ENCODE measurements at places on chromosomes 7 and 10.

- DNase-seq: no peak
Observed at GRCh38 chr7:81231301-81231838, 312.5 kb upstream of the SEMA3C start.

DNA sequence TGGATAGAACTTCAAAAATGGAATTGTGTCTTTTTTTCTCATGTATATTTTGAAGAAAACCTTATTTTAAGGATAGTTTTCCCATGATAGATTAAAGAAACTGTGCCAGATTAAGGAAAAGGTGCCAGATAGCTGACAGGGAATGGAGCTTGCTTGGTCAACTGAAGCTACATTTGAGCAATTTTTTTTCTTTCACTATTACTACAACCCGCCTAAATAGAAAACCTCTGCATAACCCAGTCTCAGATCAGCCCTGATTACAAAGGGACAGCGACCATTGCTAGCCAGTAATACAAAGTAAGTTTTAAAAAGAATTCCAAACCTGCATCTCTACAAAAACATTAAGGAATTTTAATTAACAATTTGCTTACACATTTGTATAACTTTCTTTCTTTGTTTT, 1123.4 kb upstream of the LRRTM3 start:
- DNase-seq: no peak

DNA sequence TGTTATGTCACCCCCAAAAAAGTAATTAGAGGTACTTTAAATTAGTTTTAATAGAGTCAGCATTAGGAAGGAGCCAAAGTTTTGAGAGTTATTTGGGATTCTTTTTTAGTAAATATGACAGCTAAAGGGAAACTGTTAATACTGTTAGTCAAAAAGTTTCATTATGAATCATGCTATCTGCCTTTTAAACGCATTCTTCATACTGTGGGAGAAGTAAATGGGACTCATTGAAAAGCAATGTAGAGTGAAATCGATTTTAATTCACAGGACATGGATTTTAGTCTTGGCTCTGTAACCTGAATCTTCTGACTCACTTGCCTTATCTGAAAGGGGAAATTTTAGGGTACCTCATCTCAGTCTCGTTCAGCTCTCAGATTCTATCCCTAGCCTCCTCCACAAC, 105.1 kb downstream of the AASS start:
- DNase-seq: no peak

DNA sequence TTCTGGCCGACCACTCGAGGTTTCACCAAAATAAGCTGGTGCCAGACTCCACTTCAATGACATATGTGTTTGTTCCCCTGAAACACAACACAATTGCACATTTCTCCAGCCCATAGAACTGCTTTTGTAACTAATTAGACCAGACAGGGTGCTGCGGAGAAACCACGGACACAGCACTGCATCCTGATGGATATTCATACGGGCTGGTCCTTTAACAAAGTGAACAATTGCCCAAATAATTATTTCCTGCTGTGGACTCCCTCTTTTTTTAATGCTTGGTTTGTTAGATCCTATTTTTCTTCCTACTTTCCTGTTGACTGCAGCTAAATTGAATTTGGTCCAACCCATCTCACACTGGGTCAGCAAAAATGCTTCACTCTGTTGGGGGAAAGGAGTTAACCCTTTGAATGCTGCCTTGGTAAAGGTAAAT, 198.6 kb upstream of the BMPER start:
- DNase-seq: no peak

DNA sequence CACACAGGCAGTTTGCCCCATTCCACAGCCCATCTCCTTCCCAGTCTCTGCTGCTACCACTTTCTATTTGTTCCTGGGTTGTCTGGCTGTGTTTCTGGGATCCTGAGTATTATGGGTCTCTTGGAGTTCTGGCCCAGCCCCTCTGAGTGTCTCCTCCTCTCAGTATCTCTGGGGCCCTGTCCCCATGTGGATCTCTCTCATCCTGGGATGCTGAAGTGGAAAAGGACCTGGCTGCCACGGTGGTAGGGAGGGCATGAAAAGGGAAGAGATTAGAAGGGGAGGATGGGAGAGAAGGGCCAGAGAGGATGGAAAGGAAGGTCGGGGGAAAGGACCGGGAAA, 54.5 kb upstream of the LBX1 start:
- no peak for DNase-seq

GRCh38 chr7:2014391-2015241, 218.1 kb downstream of the MAD1L1 start:
- no peak for DNase-seq

DNA sequence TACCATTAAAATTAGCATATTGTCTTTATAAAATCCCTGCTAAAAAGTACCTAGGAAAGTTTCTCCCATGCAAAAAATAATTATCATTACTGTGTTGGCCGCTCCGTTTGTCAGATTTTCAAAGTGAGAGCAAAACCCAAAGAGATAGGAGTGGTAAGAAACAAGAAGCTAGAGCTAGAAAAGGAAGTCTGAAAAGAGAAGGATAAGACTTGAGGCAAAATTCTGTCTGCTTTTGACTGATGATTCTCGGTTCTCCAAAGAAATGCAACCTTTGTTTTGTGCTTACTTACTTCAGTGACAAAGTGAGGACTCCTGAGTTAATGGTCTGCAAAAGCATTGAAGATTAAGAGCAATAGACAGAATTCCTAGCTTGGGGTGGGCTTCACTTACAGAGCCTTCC, 33.3 kb upstream of the CAPZA2 start:
- no peak for DNase-seq

DNA sequence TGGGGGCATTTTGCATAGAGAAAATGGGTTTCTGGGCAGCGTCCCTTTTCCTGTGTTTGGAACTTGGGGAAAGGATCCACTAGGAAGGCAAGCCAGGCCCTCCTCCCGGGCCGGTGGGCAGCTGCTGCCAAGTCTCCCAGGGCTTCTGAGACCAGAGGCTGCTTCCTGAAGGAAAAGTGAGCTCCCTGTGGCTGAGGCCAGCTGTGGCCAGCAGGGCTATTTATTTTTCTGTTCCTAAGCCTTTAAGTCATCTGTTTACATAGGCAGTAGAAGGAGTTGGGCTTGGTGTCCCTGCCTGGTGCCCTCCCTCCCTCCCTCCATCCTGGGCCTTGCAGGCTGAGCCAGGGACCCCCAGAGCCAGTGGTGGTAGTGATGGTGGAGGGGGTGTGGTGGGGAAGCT, 70.5 kb upstream of the COL13A1 start:
- no peak for DNase-seq

DNA sequence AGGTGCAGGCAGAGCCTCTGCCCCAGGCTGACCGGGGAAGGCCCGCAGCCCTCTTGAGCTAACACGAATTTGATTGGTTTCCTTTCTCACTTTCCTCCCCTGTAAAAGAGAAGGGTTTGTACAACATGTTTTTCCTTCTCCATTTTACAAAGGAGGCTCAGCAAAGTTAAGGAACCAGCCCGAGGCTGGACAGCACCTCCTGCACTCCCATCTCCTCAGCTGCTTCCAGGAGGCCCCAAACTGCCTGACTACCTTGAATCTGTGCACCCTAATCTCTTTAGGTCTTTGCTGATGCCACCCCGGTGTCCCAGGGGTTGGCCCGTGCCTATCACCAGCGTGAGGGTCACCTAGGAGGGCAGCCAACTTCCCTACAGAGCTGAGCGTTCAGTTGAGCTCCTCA, 4.2 kb downstream of the ALKBH4 start:
- DNase-seq: no peak
